G401 (cell line): ENCODE measurements at places on chromosomes 16 and 17. TPM values are rescaled to one million over a fixed set of nuclear protein-coding genes. Genes with fewer than 3 reads are reported as not detected.

DNA sequence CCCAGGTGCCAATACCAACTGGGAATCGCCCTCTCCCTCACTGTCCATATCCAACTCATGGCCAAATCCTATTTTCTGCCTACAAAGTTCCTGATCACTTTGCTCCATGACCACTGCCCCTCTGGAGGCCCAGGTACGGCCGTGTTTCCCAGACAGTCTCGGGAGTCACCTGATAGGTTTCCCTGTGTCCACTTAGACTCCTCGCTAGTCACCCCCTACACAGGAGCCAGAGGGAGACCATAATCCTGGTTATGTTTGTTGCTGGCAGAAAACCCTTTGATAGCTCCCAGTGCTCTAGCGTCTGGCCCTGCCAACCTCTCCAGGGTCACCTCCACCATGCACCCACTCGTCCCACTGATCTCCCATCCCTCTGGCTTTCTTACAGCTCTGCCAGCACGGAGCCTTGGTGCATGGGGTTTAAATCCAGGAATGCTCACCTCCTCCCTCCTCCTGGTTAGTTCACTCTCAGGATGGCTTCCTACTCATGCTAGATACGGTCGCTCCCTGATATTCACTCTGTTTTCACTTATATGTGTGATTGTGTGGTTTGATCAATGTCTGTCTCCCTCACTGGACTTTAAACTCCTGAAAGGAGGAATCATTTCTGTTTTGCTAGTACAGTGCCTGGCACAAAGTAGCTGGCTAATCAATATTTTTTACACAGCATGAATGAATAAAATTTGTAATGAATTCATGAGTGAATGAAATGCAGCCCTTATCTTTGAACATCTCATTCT lies 7.5 kb upstream of the CALB2 start:
- DNase-seq, result no peak

GRCh38 chr17:32496395-32497073 lies 9.7 kb downstream of the CDK5R1 start:
- DNase-seq, result no peak

DNA sequence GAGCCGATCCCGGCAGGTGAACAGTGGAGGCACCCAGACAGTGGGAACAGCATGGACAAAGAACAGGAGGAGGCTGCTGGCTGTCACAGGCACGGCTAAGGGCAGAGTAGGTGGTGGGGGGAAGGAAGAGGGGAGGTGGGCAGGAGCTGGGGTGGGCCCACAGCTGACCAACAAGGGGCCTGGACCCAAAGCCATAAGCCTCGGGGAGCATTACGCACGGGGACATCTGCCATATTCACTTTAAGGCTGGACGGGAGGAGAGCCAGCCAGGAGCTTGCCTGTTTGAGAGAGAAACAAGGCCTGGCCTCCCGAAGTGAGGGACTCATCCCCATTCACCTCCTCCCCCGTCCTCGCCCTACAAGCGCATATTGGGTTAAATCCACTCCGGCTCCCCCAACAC lies 19.6 kb upstream of the HAP1 start:
- DNase-seq, result no peak

DNA sequence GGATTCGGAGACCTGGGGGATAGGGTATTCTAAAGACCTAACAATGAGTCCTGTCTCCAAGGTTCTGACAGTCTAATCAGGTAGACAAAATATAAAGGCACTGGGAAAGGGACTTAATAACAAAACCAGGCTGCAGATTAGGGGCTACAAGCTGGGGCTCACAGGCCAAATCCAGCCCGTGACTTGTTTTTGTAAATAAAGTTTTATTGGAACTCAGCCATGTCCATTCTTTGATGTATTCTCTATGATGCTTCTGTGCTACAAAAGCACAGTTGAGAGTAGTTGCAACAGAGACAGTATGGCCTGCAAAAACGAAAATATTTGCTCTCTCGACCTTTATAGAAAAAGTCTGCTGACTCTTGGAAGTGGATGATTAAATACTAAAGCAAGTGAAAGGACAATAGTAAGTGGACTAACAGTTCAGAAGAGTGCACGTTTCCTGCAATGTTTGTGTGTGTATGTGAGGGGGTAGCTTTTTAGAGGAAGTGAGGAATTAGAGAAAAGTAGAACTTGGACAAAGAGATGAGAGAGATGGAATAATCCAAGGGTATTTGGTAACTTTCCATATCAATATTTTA lies 115.4 kb upstream of the ZFHX3 start:
- DNase-seq, result no peak

DNA sequence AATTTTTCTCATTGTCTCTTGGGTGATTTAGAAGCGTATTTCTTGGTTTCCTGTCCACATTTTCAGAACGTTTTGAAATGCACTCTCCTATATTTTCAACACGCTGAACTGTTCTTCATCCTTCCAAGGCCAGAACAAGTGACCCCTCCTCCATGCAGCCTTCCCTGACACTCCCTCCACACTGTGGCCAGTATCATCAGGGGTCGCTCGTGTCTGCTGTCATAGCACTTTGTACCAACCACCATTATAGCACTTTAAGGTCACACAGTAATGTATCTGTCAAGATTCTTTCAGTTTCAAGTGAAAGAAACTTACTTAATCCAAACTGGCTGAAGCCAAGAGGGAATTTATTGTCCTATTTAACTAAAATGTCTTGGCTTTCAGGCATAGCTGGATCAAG lies 17.5 kb upstream of the IL21R start:
- no peak for DNase-seq

DNA sequence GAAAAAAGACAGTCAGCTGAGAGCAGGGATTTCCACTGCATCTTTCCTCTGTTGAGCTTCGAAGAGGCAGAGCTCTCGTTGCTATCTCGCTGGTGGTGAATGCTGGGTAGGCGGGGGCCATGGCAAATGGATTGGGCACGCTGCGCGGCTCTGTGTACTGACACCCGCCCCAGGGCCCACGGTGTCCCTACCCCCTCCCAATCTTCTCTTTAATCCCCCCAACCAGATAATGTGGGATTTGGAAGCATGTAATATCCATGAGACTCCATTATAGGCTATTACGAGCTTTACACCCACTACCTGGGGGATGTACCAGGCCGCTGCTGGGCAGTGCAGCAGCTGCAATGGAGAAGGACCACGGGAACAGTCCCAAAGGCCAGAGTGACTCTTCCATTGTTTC lies 8.3 kb downstream of the PIPOX start:
- DNase-seq, result no peak

GRCh38 chr16:88479793-88480760 lies 27.0 kb downstream of the ZFPM1 start:
- DNase-seq, result no peak

DNA sequence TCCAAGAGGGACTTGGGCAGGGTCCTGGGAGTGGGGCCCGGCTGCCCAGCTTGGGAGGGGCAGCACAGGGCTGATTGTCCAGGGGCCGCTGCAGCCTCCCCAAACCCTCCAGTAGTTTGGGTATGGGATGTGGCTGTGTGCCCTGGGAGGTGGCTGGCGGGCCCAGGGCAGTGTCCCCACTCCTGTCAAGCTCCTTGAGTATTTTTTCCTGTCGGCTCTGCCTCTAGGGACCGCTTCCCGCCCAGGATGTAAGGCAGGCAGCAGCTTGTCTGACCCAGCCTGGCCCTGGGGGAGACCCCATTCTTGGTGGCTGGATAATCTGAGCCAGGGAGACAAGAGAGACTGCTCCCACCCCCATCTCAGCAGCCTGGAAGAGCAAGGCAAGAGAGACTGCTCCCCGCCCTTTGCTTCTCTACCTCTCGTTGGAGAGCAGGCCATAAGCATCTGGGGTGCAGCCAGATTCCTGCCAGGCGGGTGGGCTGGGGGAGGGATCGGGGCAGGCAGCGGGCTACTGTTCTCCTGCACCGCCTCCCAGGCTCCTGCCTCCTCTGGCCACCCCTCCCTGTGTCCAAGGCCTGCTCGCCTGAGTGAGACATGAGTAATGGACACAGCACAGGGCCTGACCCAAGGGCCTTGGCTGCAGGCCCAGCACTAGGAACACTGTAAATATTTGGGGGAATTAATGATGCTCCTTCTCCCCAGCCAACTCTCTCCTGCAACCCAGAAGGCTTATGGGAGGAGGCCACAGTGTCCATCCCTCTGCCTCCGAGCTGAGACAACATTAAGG lies 18.4 kb upstream of the ITGA3 start:
- DNase-seq, result no peak

- peak; percentile 98 for DNase-seq
Measured at GRCh38 chr17:2107506-2107905, 52.6 kb downstream of the HIC1 start.

GRCh38 chr17:63998050-63998720 lies at the start of gene PRR29:
Gene PRR29, plus strand, starts transcription at chr17:63998351. Its CDS starts 14 bp downstream, at chr17:63998365.
- DNase-seq, result peak; percentile 37

GRCh38 chr16:48860341-48860740 lies 250.4 kb upstream of the N4BP1 start:
- no peak for DNase-seq

- DNase-seq, result no peak
Measured at GRCh38 chr16:57539072-57539796, 2.9 kb upstream of the CCDC102A start.

DNA sequence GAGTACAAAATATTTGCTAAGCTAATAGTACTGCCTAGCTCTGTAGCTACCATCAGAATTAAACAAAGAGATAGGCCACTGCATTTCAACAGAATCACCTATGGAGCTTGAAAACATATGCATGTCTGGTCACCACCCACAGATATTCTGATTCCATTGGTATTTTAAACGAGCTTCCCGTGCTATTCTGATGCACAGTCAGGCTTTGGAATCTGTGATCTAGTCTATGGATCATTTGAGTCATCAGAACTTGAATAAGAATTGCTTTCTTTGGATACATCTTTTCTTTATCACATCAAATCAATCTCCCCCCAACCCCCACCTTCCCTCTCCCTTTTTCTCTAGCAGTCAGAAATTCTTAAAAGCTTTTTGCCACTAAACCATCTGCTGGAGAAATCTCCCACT lies 124.7 kb downstream of the NPIPB5 start:
- no peak for DNase-seq

GRCh38 chr17:48728232-48729231 lies at the start of gene HOXB13:
Gene HOXB13, minus strand, starts transcription at chr17:48728750. Its CDS starts 157 bp downstream, at chr17:48728593.
- DNase-seq, result peak; percentile 55

DNA sequence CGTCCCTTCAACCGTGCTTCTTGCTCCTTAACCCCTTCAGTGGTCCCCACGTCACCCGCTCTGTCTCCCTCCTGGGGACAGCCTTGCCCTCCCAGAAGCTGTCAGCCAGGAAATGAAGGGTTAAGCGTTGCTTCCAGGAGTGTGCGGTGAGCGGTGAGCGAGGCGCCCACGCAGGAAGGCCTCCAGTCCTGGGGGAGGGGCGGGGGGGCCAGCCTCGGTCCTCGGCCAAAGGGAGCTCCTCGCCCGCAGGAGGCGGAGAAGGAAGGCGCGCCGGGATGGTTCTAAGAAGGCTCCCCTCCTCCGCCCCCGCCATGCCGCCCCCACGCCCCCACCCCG lies 2.3 kb downstream of the RBFOX3 start:
- DNase-seq, result peak; percentile 57

GRCh38 chr17:29504711-29505110 lies 62.1 kb downstream of the ABHD15 start:
- DNase-seq, result no peak

- DNase-seq, result no peak
Measured at GRCh38 chr16:11224894-11225676, 30.9 kb downstream of the SOCS1 start.

DNA sequence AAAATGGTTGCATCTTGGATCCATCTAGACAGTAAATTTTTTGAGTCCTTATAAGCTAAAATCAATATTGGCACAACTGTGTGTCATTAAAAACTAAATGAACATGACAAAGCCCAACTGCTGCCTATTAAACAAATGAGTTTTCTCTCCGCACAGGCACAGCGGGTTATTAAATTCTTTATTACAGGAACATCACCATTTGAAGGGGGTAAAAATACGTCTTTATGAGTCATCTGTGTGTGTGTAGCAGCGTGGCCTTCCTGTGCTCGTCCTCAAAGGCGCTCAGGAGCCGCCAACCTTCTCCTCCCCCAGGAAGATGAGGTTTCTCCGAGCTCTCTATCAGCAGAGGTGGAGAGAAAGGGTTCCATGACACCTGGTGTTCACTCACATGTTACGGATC lies 62.6 kb upstream of the SDK2 start:
- DNase-seq, result no peak

DNA sequence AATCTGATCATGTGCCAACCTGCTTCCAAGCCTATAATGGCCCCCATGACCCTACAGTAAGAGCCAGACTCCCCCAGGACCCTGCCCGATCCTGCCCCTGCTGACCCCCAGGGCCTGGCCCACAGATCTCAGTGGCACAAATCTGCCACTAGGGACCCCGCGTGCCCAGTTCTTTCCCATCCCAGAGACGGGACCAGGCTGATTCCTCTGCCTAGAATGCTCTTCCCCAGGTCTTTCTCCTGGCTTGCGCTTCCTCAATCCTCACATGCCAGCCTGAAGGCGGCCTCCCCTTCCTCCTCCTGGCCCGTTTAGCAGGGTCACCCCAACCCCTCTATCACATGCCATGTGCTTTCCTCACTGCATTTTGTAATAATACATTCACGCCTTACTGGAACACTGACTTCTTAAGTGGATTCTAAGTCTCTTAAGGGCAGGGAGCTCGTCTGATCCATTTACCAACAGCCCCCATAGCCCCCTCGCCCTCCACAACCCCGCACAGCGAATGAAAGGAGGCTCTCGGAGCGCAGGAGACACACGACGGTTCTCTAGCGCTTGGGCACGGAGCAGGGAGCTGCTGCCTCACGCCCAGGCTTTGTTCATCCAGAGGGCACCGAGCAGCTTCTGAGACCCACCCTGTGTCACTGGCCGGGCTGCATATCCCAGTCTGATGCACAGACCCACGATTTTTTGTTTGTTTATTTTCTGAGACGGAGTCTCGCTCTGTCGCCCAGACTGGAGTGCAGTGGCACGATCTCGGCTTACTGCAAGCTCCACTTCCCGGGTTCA lies 1.2 kb downstream of the TRIM65 start:
- peak; percentile 26 for DNase-seq

DNA sequence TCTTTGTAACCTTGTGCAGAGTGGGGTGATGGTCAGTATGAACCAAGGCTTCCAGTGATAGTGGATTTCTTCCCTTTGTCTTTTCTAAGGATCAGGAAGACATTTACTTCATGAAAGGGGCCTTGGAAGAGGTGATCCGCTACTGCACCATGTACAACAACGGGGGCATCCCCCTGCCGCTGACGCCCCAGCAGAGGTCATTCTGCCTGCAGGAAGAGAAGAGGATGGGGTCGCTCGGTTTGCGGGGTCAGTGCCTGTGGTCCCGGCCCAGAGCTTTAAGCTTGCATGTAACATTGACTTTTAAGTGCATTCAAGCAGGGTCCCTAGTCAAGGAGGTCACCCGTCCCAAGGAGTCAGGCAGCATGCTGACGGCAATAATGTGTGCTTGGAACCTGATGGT lies 56.0 kb downstream of the MEAK7 start:
- DNase-seq, result no peak

- peak; percentile 25 for DNase-seq
Measured at GRCh38 chr16:88678224-88678979, 7.9 kb downstream of the SNAI3 start.

CLEC18B gene
- 2.2 TPM in 1 of 2 replicates, not detected in the other for total RNA-seq

ENPP7 gene
- total RNA-seq, result not detected in 2 replicates

PLK1 gene
- 34.7 and 54.4 TPM in 2 replicates for total RNA-seq

SPN gene
- total RNA-seq, result 0.37 TPM in 1 of 2 replicates, not detected in the other

CCDC154 gene
- total RNA-seq, result 0.75 TPM in 1 of 2 replicates, not detected in the other

ZNF629 gene
- total RNA-seq, result 18.4 and 27.6 TPM in 2 replicates

PARD6A gene
- 6.6 and 13.5 TPM in 2 replicates for total RNA-seq

MPP2 gene
- total RNA-seq, result 58.8 and 82.5 TPM in 2 replicates
